ENCODE measurements at places on chromosomes 4 and X. TPM values are rescaled to one million over a fixed set of nuclear protein-coding genes. Genes with fewer than 3 reads are reported as not detected.

TMEM144 gene
- total RNA-seq, result 2.6 TPM

ZNF280C gene
- total RNA-seq, result 5.0 TPM

DMRTC1B gene
- total RNA-seq, result not detected

BOD1L1 gene
- 29.2 TPM for total RNA-seq

GAGE1 gene
- not detected for total RNA-seq

TMEM184C gene
- 26.1 TPM for total RNA-seq

GPRIN3 gene
- total RNA-seq, result not detected

MTTP gene
- not detected for total RNA-seq

CCDC110 gene
- total RNA-seq, result 0.04 TPM

PCYT1B gene
- total RNA-seq, result 2.2 TPM

CYP2U1 gene
- total RNA-seq, result 3.6 TPM

SMIM20 gene
- 21.2 TPM for total RNA-seq

SSX4B gene
- total RNA-seq, result not detected

LONRF3 gene
- not detected for total RNA-seq

Measured in foreskin keratinocyte (primary cell).